GM12892 (cell line): ENCODE measurements at places on chromosomes 2 and 18.

GRCh38 chr18:57150828-57151227 is 3.9 kb downstream of the BOD1L2 start:
- DNase-seq = no peak

- no peak for DNase-seq
These were observed 146.5 kb downstream of the PKP4 start for GRCh38 chr2:158603205-158603604.

GRCh38 chr2:163878718-163879117 is 142.9 kb upstream of the FIGN start:
- DNase-seq = no peak

GRCh38 chr2:161586517-161587167 is 37.6 kb upstream of the SLC4A10 start:
- DNase-seq = no peak

DNA sequence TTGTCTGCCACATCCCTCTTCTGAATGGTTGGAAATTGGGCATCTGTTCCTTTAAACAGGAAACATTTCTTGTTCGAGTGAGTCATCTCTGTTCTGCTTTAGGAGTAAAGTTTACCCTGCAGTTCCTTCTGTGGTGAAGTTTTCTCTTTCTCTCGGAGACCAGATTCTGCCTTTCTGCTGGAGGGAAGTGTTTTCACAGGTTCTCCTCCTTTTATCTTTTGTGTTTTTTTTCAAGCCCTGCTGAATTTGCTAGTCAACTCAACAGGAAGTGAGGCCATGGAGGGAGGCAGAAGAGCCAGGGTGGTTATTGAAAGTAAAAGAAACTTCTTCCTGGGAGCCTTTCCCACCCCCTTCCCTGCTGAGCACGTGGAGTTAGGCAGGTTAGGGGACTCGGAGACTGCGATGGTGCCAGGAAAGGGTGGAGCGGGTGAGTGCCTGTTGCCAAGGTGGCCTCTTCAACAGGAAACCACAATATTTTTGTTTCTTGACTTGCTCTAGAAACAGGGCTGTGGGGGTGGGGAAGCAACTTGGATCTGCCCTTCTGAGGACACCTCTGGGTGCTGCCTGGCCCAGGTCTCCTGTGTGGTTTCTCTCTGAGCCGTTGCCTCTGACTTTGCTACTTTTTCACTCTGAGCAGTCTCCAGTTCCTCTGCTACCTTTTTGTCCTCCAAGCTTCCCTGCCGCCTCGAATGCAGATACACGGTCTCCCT is 2.2 kb upstream of the CASP8 start:
- peak; percentile 54 for DNase-seq

DNA sequence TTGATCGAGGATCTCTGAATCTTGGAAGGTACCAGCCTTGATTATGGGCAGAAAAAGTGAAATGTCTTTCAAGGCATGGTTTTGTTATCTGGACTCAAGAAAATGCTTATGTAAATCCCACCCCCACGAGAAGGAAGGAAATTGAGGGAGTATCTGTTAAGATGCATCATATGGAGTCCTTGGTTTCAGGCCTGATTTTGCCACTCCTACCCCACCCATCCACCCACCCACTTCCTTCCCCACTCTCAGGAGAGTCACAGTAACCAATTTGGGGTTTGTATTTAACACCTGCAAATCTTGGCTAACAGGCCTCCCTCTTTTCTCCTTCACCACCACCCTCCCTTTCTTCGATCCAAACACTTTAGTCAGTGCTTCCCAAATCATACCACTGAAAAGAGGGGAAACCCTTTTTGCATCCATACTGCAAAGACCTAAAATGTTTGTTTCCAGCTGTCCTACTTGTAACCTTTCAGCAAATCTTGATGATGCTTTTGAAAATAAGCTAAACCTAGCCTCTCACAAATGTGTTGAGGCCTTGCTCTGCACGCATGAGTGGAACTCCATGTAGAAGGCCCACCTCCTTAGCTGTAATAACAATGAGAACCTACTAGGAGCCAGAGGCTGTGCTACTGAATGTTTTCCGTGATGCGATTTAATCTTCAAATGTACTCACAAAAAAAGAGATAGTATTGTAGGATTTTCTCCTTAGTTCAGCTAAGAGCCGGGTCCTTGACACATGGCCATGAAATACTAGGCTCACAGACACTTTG is 34.8 kb downstream of the POU3F3 start:
- DNase-seq = no peak

GRCh38 chr18:7641813-7642212 is 74.7 kb downstream of the PTPRM start:
- DNase-seq = no peak

DNA sequence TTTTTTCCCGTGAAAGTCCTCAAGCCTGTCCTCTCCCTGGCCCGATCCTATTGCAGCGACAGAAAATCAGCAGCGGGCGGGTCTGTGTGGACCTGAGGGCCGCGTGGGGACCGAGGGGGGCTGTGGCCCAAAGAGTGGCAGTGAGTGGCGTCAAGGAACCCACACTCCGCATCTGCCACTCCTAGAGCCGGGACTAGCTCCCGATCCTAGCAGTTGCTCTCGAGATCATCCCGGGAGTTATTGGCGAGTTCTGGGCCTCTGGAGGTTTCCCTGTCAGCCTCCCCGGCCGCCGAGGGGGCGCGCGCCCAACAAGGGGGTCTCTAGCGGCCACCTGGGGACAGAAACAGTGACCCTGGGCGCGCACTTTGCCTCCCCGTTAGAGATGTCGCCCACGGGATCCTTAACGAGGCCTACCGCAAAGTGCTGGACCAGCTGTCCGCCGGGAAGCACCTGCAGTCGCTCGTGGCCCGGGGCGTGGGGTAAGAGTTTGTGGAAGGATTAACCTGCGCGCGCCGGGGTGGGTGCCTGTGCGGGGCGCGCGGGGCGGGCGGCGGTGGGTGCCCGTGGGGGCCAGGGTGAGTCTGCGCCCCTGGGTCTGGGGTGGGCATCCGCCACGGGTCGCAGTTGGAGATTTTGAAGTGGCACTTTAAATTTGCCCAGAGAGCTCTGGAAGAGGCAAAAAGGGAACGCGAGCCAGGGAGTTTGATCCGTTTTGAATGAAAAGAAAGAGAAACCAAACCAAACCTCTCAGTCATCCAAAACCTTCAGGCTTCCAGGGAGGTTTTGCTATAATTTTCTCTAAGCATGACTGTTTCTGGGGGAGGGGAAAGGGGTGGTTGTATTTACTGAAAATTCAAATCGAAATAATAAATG is 3.5 kb downstream of the ADCYAP1 start:
- DNase-seq = no peak

- no peak for DNase-seq
These were observed 67.2 kb upstream of the ACYP2 start for GRCh38 chr2:54048117-54048785.

- DNase-seq = peak; percentile 15
These were observed 50.3 kb upstream of the TLK1 start for GRCh38 chr2:171210864-171211431.

DNA sequence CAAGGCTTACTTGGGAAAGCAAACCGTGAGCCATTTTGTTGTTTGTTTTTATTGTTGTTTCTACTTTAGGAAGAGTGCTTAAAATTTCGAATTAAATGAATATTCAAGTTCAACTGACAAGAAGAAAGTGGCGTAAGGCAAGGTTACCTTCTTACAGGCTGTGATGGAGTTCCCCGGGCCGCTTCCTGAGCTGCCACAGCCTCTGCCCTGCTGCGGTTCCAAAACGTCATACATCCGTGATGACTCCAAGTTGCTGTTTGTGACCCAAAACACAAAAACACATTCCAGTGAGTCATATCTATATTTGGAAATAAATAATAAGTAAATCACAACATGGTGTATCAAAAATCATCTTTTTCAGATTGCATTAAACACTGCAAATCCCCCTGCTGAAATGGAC is 49.7 kb downstream of the SPHKAP start:
- no peak for DNase-seq

DNA sequence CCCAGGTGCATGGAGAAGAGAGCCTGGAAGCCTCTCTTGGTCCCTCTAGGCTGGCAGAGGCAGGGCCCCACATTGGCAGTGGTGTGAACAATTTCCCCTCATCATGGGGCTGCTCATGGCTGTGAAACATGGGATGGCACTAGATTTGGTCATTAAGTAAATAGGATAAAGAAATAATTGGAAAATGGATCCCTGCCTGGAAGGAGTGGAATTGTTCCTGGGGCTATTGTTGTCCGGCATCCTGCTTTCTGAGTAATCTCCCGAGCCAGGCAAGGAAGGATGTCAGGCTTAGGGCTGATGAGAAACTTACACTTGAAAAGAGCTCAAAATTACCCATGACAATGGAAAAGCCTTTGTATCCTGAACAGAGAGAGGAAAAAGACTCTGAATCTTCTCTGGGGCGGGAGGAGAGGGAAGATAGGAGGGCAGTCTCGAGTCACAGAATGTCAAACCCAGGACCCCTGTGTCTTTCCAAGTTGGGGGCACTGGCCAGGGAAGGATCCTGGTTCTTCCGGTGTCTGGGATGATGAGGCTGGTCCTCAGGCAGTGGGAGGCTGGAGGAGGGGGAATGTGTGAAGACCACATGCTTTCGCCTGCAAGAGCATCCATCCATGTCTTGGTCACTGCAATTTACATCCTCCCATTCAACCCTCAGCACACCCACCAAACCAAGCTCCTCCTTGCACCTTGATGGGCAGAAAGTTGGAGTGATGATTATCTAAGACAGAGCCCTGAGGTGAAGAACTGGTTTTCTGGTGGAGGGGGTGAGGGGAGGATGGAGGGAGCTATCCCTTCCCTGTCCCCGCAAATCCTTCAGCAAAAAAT is 27.1 kb upstream of the STEAP3 start:
- DNase-seq = no peak

DNA sequence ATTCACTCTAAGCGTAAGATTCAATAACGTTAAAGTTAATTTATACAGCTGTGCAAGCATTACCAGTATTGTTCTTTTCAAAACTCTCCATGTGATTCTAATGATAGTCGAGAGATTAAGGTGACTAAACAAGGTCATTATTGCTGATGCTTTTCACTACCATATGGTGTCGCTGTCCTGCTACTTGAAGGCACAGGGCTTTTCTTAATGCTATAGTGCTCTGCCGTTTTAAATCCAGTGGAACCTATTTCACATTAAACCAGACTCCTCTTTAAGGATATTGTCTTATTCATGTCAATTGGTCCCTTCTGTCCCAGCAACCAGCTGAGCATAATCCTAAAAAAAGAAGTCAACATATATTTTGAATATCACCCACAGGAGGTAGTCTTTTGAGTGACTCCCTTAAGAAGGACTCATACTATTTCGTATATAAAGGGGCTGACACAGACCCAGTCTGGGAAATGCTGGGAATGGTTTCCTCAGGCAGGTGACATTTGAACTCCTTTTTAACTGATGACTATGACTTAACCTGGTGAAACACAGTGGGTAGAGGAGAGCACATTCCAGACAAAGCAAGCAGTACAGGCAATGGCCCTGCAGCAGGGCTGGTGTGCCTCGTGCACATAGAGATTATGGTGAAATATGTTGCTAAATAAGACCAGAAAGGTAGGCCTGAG is 53.9 kb upstream of the CYTIP start:
- DNase-seq = no peak

DNA sequence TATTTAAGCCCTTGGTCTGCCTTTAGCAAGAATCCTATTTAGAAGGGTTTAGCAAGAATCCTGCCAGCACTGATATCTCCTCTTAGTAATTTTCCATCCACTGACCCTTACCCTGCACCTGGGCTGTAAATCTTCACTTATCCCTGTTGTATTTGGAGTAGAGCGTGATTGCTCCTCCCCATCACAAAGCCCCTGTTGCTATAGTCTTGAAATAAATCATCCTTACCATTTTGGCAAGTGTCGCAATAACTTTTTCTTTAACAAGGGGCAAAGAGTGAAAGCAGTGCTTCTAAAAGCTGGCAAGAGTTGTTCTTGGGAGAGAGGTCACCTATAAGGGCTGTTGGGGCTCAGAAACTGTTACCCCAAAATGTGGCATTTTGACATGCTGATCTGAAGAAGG is 3.7 kb upstream of the SCTR start:
- DNase-seq = no peak

DNA sequence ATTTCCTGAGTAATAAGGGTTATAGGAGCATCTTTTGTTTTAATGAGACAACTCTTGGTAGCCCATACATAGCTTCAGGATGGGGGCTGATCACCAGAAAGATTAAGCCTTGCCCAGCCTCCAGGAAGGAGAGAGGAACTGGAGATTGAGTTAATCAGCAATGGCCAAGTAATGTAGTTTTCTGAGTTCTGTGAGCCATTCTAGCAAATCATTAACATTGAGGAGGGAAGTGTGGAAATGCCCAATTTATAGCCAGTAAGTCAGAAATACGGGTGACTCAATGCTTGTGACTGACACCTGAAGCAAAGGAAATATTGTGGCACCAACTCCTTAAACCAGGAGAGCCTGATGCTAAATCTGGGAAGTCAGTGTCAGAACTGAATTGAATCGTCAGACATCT is 205.1 kb upstream of the SRD5A2 start:
- no peak for DNase-seq

GRCh38 chr2:1638281-1638860 is 105.9 kb downstream of the PXDN start:
- DNase-seq = no peak

GRCh38 chr2:159620796-159621195 is 4.4 kb upstream of the BAZ2B start:
- DNase-seq = no peak

DNA sequence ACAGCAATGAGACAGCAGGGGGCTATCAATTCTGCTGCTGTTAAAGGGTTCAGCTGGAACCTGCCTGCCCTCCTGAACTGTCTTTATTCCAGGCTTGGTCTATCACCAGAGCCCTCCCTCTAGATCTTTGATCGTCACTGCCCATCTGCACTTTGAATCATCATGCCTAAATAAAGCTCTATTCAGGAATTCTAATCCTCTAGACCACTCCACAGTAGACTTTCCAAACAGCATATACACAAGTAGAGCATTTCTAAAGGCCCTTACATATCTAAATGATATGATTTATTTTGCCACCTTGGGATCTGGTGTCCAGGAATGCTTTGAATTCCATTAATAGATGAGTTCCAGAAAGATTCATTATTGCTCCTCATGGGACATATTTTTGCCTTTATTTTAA is 542.1 kb upstream of the SYT4 start:
- DNase-seq = no peak

GRCh38 chr18:50839996-50840395 is 20.2 kb upstream of the MRO start:
- no peak for DNase-seq

- no peak for DNase-seq
These were observed 47.2 kb downstream of the VIL1 start for GRCh38 chr2:218465987-218466633.

GRCh38 chr2:161307676-161308075 is 549 bp upstream of the PSMD14 start:
- no peak for DNase-seq
